Activated B cell treated with CpG ODN at 0.5 μM for 24 hours (primary cell): ENCODE measurements at places on chromosomes 3 and 15.

DNA sequence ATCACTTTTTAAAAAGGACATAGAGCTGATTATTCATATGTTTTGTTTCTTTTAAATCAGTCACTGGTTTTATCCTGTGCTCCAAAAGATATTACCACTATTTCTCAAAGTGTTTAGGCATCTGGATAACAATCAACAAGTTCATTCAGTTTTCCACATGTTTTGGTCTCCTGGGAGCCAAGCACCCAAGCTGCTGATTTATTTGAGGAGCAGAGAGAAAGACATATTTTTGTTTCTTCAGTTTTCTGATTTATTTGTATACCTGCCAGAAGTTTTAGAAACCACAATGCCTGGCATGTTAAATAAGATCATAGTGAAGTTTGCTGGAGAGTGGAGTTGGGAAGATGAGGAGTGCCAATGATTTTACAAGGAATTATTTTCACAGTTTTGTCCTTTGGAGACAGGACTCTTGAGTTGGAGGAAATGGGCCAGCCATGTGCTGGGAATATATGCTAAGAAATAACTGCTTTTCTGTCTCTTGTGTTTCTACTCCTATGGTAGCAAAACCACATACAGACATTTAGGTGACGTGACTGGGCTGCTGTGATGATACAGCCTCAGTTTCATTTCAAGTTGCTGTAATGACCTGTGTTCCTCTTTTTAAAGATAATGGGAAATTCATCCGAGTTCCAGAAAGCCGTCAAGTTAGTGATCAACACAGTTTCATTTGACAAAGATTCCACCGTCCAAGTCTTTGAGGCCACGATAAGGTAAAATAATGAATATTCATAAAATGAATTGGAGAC lies 11.7 kb downstream of the EDEM1 start:
- H3K36me3 ChIP-seq: peaks cover 89% of the 10 kb centered on the region
- no peaks in the 10 kb centered on the region for H3K27me3 ChIP-seq
- H3K4me1 ChIP-seq: peaks cover 84% of the 10 kb centered on the region
- no peak for DNase-seq

DNA sequence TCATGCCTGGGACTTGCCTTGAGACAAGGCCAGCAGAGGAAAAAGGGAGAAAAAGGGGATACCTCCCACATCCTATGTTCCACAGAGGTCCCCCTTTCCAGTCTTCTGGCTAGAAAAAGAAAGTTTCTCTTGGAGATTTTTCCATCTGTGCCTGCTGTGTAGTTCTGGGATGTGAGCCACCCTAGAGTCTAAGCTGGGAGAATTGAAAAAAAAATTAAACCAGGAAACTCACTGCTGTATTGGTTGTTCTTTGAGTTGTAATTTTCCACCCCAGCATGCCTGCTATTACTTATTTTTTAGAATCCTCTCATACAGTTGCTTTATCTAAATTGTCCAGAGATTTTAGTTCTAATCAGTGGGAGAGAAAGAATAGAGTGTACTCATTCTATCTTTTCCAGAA lies 68.4 kb downstream of the SV2B start:
- no peak for DNase-seq
- no peaks in the 10 kb centered on the region for H3K4me1 ChIP-seq
- no peak overlapping the region for H3K27ac ChIP-seq
- no peaks in the 10 kb centered on the region for H3K36me3 ChIP-seq
- H3K4me3 ChIP-seq: no peak overlapping the region
- peaks cover 16% of the 10 kb centered on the region for H3K27me3 ChIP-seq

GRCh38 chr3:12559520-12559919 lies 2.6 kb downstream of the MKRN2 start:
- DNase-seq: no peak
- peaks cover 9% of the 10 kb centered on the region for H3K36me3 ChIP-seq
- peak overlapping the region; percentile 35 for H3K4me3 ChIP-seq
- H3K27me3 ChIP-seq: peaks cover 3% of the 10 kb centered on the region
- no peak overlapping the region for H3K27ac ChIP-seq

DNA sequence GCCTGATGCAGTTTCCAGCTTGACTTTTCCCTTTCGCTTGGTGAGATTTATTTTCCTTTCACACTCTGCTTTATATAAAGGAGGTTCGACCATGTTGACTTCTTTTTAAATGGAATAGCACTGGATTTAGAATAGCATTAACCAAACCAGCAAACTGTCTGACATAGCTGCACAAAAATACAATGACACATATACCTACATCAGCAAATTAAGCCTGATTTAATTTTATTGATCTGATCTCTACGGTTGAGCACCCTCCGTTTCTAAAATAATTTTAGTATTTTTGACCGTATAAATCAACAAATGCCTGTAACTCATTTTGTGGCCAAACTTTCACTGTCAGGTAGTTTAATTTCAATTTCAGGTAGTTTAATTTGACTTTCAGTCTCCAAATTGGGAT lies 5.8 kb upstream of the EIF5A2 start:
- H3K4me1 ChIP-seq: peaks cover 4% of the 10 kb centered on the region
- H3K27me3 ChIP-seq: no peaks in the 10 kb centered on the region
- no peak overlapping the region for H3K27ac ChIP-seq

DNA sequence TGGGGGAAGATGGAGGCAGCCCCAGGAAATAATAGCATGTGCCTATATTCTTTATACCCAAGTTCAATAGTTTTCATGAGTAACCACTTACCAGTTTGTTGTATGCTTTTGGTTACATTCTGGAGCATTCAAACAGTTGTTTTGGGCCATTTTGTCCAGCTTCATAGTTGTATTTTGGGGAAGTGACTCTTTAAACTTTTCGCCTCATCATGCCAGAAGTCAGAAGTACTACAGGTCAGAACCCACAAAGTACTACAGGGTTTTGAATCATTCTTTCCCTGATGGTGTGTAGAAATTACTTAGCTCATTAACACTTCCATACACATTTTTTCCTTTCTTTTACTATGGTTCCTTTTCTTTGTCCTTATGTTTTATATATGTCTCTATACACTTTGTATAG lies 210.6 kb downstream of the ARPP21 start:
- DNase-seq: no peak
- no peaks in the 10 kb centered on the region for H3K4me1 ChIP-seq
- no peak overlapping the region for H3K4me3 ChIP-seq
- H3K36me3 ChIP-seq: no peaks in the 10 kb centered on the region

GRCh38 chr3:116886202-116886893 lies 176.8 kb downstream of the TUSC7 start:
- no peaks in the 10 kb centered on the region for H3K36me3 ChIP-seq
- peak overlapping the region; percentile 86 for H3K27ac ChIP-seq
- H3K4me3 ChIP-seq: peak overlapping the region; percentile 73
- H3K27me3 ChIP-seq: no peaks in the 10 kb centered on the region
- peaks cover 24% of the 10 kb centered on the region for H3K4me1 ChIP-seq

DNA sequence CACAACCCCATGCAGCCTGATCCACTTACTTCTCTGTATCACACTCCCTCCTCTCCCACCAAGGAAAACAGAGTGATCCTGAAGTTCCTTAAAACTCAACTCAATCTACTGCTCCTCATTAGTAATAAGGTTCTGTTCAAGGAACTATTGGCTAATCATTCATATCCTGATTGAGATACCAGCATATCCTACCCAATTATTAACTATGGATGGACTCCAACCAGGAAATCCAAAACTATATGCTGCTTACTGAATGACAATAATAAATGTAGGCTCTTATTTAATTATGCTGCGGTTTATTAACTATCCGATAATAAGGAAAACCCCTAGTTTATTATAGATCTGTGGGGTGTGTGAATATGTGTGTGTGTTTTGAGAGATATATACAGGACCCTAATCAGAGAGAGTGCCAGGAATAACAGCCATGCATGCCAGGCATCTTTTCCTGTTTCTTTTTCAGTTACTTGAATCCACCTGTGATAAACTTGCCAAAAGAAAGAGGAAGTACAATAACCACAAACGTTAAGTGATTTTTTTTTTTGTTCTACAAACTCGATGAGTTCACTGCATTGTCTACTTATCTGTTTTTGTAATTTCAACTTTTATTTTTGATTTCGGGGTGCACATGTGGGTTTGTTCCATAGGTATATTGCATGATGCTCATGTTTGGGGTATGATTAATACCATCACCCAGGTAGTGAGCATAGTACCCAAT lies 1031.7 kb upstream of the CFAP20DC start:
- no peaks in the 10 kb centered on the region for H3K27me3 ChIP-seq
- peak overlapping the region; percentile 36 for H3K27ac ChIP-seq
- peak overlapping the region; percentile 62 for H3K4me3 ChIP-seq
- no peaks in the 10 kb centered on the region for H3K36me3 ChIP-seq
- DNase-seq: no peak
